GM23338 (cell line): ENCODE measurements at places on chromosomes 5 and 9. TPM values are rescaled to one million over a fixed set of nuclear protein-coding genes. Genes with fewer than 3 reads are reported as not detected.

GRCh38 chr5:15737871-15738664, 238.1 kb downstream of the FBXL7 start:
- no peaks in the 10 kb centered on the region for H3K27me3 ChIP-seq
- H3K4me1 ChIP-seq, result no peaks in the 10 kb centered on the region
- no peak for DNase-seq
- H3K36me3 ChIP-seq, result no peaks in the 10 kb centered on the region
- no peak overlapping the region for H3K27ac ChIP-seq
- no peak overlapping the region for H3K4me3 ChIP-seq

DNA sequence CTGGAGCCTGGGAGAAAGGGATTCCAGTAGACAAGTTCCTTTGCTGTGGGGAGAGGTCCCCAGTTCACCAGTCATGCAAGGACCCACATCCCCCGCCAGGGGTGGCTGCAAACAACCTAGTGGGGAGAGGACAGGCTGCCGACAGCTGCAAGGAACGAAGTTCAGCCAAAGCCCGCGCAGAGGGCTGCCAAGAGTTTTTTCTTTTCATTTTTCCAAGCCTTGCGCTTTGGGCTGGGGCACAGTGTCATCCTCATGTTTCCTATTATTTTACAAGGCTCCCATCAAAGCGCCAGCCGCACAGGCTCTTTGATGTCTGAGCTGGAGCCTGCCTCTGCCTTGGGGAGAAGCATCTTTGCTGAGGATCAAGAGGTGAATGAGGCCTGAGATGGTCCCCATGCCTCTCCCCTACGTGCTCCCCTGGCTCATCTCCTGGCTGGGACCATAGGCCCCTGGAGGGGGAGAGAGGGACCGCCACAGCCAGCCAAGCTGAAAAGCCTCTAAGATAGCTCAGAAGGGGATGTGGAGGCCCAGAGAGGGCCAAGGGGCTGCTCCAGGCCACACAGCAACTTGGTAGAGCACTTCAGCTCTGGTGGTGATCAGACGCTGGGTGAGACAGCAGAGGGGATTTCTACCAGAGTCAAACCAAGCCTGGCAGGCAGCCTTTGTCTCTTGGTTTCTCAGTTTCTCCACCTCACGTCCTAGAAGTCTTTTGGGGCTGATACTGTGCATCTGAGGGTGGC, 50.4 kb upstream of the SYNPO start:
- no peak overlapping the region for H3K27ac ChIP-seq
- H3K27me3 ChIP-seq, result no peaks in the 10 kb centered on the region
- H3K4me3 ChIP-seq, result no peak overlapping the region
- H3K4me1 ChIP-seq, result peaks cover 10% of the 10 kb centered on the region; the same call in 1 of the 2 replicates
- DNase-seq, result peak; percentile 68

TAL2 gene
- total RNA-seq, result not detected in 2 replicates

GRIA1 gene
- total RNA-seq, result 1.4 and 1.7 TPM in 2 replicates

DNA sequence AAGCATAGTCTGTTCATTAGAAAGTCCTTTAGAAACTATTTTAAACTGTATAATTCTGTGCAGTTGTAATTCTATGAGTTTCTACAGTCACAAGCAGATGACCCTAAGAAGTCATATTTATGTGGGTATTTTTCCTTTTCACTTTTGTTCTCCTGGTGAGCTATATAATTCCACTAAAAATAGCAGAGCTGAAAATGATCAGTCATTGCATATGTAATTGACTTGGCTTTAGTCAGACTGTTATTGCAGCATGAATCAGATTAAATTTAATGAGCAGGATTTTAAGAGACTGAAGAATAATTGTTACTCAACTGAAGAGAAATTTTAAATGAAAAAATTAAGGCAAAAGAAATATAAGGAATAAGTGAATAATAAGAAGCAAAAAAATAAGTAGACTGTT, 108.5 kb downstream of the MTREX start:
- no peak for DNase-seq
- peaks cover 8% of the 10 kb centered on the region; the same call in 1 of the 2 replicates for H3K4me1 ChIP-seq
- no peak overlapping the region for H3K4me3 ChIP-seq
- H3K27me3 ChIP-seq, result no peaks in the 10 kb centered on the region

DNA sequence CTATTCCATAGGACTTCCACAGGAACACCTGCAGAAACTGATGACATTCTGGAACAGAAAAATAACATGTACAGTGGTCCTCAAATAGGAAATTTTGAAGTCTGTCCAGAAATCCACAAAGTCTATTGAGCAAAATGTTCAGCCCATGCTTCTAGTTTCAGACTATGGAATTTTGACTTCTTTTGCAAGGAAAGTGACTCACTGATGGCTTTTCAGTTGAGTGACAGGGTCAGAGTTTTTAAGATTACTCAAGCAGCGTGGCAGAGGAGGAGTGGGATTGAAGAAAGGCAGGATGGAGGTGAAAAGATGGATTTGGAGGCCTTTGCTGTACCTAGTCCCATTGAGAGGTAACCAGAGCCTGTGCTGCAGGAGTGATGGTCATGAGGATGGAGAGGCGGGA, 151.5 kb downstream of the GOLPH3 start:
- DNase-seq, result no peak
- no peak overlapping the region for H3K27ac ChIP-seq
- H3K27me3 ChIP-seq, result no peaks in the 10 kb centered on the region

DNA sequence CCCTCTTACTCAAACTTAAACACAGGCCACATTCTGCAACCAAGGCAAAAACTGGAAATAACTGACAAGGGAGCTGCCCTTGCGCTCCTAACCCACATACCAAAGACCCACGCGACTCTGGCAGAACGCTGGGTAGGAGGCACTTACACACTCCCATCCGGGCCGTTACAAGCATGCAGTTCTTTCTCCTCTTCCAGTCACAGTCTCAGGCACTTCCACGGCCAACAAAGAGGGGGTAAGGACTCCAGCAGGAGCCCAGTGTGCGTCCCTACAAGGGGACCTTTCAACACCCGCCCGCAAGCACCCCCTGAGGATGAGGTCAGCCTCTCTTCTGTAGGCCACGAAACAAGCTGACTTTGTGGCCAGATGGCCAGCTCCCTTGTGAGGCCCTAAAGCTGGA, 57.4 kb downstream of the SERINC5 start:
- peaks cover 40% of the 10 kb centered on the region for H3K4me1 ChIP-seq
- no peak for DNase-seq
- H3K27ac ChIP-seq, result peak overlapping the region; percentile 45
- no peaks in the 10 kb centered on the region for H3K27me3 ChIP-seq
- no peak overlapping the region for H3K4me3 ChIP-seq
- peaks cover 24% of the 10 kb centered on the region for H3K36me3 ChIP-seq

DNA sequence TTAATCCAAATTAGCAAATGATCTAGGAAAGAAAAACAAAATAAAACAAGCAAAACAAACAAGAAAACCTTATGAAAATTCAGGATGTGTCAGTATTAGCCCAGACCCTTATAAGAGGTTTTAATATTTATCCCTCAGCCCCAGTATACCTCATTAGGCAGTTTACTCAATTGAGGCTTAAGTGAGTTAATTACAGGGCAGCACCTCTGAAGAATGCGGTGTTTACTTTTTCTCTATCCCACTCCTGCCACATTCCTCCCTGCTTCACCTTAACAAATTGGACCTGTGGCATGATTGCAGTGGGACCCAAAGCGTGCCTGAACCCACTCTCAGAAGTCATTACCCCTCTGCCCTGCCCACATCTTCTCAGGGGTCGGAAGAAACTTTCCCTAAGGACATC, 67.1 kb downstream of the SIL1 start:
- no peaks in the 10 kb centered on the region for H3K27me3 ChIP-seq
- no peaks in the 10 kb centered on the region for H3K36me3 ChIP-seq
- no peak for DNase-seq

- H3K4me3 ChIP-seq, result no peak overlapping the region
- peaks cover 12% of the 10 kb centered on the region for H3K27me3 ChIP-seq
- no peak overlapping the region for H3K27ac ChIP-seq
- no peak for DNase-seq
- H3K36me3 ChIP-seq, result no peaks in the 10 kb centered on the region
These were observed 2.9 kb upstream of the ARSI start for GRCh38 chr5:150305557-150305956.

DNA sequence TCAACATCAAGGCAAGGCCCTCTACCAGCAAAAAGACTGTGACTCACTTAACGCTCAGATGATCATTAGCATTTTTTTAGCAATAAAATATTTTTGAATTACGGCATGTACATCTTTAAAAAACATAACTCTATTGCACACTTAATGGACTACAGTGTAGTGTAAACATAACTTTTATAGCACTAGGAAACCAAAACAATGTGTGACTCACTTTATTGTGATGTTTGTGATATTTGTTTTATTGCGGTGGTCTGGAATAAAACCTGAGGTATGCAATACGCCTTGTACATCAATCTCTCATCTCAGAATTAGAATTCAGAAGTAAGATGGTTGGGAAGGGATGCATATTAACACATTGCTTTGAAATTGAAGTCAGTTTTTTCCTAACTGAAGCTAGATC, 106.9 kb upstream of the PTCH1 start:
- H3K27me3 ChIP-seq, result no peaks in the 10 kb centered on the region
- no peak for DNase-seq
- no peaks in the 10 kb centered on the region for H3K36me3 ChIP-seq
- no peaks in the 10 kb centered on the region for H3K4me1 ChIP-seq
- H3K27ac ChIP-seq, result no peak overlapping the region

NKD2 gene
- total RNA-seq, result 7.3 and 9.0 TPM in 2 replicates

- no peak overlapping the region for H3K27ac ChIP-seq
- no peaks in the 10 kb centered on the region for H3K27me3 ChIP-seq
- H3K4me1 ChIP-seq, result peaks cover 6% of the 10 kb centered on the region; the same call in 1 of the 2 replicates
These were observed 500.0 kb downstream of the SPATA31D1 start for GRCh38 chr9:82488313-82489200.

TAF11L10 gene
- total RNA-seq, result not detected in 2 replicates

- H3K4me3 ChIP-seq, result no peak overlapping the region
- no peaks in the 10 kb centered on the region for H3K27me3 ChIP-seq
- no peaks in the 10 kb centered on the region for H3K4me1 ChIP-seq
These were observed 52.3 kb downstream of the KIF24 start for GRCh38 chr9:34276772-34277171.

DNA sequence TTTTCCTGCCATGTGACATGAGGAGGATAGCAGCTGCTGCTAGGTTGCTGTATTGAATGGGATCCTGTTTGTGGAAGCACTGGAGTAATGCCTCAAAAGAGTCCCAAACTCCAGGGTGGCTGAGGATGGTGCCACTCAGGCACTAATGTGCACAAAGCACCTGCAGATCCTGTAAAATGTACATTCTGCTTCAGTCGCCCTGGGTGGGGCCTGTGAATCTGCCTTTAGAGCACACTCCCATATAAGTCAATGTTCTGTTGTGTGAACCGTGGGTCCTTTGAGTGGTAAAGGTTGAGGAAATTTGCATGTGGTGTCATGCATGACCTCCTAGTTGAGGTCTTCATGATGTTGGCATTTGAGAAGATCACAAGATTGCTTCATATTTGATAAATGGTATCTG, 31.6 kb upstream of the ANKRD18A start:
- H3K36me3 ChIP-seq, result no peaks in the 10 kb centered on the region
- H3K27ac ChIP-seq, result no peak overlapping the region
- DNase-seq, result no peak
- no peaks in the 10 kb centered on the region for H3K4me1 ChIP-seq
- no peak overlapping the region for H3K4me3 ChIP-seq

DNA sequence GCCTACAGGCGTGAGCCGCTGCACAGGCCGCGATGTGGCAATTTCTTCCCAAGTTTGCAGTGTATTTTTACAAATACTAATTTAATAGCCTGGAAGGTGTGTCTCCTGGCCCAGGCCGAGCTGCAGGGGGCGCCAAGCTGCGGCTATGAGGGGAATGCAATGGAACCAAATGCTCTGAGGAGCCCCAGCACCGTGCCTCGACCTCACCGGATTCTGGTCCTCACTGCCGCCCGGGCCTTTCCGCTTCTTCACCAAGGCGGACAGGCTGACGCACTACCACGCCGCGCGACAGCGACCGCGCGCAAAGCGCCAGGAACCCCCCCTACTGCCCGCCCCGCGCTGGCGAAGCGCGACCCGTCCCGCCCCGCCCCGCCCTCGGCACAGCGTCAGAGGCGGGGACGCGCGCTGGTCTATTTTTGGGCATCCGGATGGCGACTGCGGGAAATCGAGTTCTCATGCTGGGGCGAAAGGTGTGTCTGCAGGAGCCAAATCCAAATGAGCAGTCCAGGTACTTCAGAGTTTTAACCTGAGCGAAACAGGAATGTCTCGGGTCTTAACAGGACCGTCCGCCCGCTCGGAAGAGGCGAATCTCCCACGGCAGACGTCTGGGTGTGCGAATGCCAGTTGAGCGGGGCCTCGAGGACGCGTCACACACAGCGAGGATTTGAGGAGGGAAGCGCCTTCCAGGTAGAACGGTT, 31.7 kb upstream of the PRXL2C start:
- H3K27me3 ChIP-seq, result no peaks in the 10 kb centered on the region
- no peaks in the 10 kb centered on the region for H3K4me1 ChIP-seq
- peak overlapping the region; percentile 89 for H3K27ac ChIP-seq
- no peaks in the 10 kb centered on the region for H3K36me3 ChIP-seq
- H3K4me3 ChIP-seq, result peak overlapping the region; percentile 65

PCDHB6 gene
- total RNA-seq, result 0.23 and 0.52 TPM in 2 replicates

DNA sequence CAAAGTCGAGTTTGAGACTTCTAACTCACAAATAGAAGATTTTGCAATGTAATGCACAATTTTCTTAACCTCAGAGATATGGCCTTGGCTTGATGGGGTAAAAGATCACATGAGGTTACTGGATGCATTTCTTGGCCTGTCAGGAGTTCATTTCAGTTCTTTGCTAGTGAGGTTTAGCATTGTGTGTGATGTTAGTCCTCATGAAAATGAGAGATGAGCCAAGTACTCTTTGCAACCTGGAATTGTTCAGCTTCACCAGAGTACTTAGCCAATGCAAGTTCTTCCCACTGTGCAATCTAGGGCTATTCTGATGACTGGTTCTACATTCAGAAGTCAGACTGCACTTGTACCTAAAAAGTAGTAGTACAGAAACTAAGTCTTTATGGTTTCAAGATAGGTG, 24.9 kb downstream of the GNAQ start:
- peaks cover 24% of the 10 kb centered on the region for H3K4me1 ChIP-seq
- no peaks in the 10 kb centered on the region for H3K27me3 ChIP-seq
- no peak for DNase-seq
- H3K4me3 ChIP-seq, result no peak overlapping the region
- H3K27ac ChIP-seq, result no peak overlapping the region

GRCh38 chr9:111095441-111095840, 57.2 kb upstream of the LPAR1 start:
- DNase-seq, result peak; percentile 13
- H3K36me3 ChIP-seq, result no peaks in the 10 kb centered on the region
- no peaks in the 10 kb centered on the region for H3K27me3 ChIP-seq
- H3K4me3 ChIP-seq, result no peak overlapping the region

GRCh38 chr9:134188386-134189144, 24.2 kb upstream of the RNU6ATAC start:
- H3K27me3 ChIP-seq, result no peaks in the 10 kb centered on the region
- DNase-seq, result no peak
- H3K36me3 ChIP-seq, result no peaks in the 10 kb centered on the region

TOPORS gene
- total RNA-seq, result 35.9 and 43.3 TPM in 2 replicates

- H3K4me3 ChIP-seq, result no peak overlapping the region
- no peak overlapping the region for H3K27ac ChIP-seq
- no peaks in the 10 kb centered on the region for H3K4me1 ChIP-seq
- H3K27me3 ChIP-seq, result no peaks in the 10 kb centered on the region
- H3K36me3 ChIP-seq, result no peaks in the 10 kb centered on the region
These were observed 717.0 kb downstream of the BRINP1 start for GRCh38 chr9:118652258-118652657.
